ENCODE measurements at places on chromosomes 11 and 22.

DNA sequence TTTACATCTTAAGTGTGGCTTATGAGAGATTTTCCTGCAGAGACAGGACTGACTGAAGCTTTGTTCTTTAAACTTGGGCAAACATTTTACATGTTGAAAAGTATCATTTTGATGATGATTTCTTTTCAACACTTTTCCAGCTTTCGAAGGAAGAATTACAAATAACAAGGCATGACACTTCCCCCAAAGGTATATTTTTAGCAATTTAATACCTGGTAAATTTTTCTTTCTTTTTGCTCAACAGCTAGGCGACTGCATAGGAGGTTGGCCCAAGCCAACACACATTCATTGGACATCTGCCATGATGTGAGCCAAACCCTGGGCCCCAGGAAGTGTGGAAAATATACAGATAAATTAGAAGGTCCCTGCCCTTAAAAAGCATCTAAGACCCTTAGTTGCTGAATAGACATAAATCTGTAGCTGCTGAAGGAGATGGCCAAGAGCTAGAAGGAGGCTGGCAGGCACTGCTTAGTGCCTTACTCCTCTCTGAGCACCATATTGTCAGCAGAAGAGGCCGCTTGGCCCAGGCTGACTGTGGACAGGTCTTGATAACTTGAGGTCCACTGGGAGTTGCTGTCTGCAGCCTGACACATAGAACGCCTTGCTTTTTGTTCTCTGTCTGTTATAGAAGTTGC is 53.3 kb upstream of the CD44 start:
- no peak for DNase-seq

GRCh38 chr11:6251990-6252473 is 7.6 kb upstream of the CCKBR start:
- peak; percentile 62 for DNase-seq

DNA sequence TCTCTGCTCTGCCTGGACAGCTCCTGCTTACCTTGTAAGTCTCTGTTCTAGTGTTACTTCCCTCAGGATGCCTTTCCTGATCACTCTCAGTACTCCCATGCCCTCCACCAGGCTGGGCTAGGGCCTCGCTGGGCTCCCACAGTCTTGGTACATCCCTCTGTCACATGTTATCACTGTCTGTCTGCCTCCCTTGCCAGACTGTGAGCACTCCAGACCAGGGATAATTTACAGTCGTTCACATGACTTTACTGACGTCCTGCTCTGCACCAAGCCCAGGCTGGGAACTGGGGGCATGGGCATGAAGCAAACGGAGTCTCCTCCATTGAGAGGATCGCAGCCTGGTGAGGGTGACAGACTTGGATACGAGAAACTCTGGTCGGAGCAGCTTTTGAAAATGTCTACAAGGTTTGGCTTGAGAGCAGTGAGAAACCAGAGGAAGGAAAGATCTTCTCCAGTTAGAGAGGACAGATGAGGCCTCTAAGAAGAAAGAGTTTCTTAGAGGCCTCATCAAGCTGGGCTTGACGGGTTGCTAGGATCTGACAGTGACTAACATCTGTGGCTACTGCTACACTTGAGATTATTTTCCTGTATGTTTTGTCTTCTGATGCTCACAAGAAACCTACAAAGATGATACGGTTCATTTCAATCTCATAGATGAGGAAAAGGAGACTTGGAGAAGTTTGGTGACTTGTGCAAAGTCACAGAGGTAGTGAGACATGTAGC is 12.5 kb downstream of the USP35 start:
- no peak for DNase-seq

DNA sequence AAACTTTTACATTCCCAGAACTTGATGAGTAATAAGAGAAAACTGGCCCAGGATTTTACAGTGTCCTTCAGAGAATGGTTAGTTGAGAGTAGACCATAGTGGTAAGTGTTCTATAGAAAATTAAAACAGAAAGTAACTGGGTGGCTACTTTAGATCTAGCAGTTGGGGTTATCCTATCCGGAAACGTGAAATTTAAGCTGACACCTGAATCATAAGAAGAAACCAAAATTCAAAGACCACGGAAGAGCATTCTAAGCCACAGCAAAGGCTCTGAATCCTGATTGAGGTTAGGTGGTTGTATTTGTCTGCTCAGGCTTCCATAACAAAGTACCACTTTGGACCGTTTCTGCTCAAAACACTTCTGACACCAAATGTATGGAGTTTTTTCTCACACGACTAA is 34.0 kb downstream of the TTC17 start:
- DNase-seq, result no peak

DNA sequence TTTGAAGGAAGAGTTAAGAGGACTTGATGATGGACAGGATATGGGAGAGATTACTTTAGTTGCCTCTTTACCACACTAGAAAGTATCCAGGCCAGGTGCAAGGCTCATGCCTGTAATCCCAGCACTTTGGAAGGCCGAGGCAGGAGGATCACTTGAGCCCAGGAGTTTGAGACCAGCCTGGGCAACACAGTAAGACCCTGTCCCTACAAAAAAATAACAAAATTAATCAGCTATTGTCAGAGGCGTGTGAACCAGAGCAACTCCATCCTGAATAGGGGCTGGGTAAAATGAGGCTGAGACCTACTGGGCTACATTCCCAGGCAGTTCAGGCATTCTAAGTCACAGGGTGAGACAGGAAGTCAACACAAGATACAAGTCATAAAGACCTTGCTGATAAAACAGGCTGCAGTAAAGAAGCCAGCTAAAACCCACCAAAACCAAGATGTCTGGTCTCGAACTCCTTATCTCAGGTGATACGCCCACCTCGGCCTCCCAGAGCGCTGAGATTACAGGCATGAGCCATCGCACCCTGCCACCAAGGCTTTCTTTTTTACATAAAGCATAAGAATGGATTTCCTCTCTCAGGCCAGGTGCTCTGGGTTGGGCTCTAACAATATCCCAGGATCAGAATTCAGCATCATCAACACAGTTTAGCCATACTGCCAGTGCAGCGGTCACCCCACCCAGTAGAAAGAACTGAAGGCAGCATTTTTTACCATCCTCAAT is 17.8 kb downstream of the PI4KA start:
- DNase-seq, result no peak

- no peak for DNase-seq
Measured at GRCh38 chr22:37199760-37200108, 11.7 kb upstream of the C1QTNF6 start.

GRCh38 chr11:92550411-92550810 is 325.8 kb downstream of the FAT3 start:
- peak; percentile 41 for DNase-seq

DNA sequence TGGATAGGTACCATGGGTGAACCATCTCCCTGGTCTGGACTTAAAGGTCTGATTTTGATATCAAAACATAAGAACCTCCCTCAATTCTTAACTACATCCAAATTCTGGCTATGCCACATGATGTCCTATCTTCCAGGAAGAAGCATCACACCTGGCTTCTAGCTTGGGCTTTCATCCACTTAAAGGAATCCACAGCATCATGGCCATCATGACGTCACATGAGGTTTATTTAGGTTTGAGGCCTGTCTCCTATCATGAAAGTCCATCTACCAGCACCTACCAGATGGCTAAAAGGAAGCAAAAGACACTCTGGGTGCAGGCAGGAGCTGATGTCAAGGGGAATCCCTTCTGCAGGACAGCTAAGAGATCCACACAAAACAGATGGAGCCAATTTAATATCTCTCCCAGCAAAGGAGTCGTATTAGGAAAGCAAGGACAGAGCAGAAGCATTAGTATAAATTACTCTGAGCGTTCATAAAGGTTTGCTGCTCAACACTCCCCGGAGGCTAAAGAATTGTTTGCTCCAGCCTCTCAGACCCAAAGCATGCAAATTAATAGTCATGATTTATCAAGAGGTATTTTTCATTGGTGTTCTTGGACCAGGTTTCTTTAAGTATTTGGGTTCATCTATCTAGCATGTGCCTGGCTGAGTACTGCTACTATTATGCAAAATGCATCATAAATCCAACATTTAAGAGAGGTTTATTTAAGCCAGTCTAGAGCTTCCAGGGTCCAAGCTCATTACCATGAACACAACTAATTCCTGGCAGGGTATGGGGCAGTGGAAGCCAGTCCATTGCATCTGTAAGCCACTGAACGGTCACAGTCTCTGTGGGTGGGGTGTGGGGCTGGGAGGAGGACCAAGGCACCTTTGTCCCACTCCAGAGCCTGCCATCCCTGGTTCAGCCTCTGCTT is 47.2 kb downstream of the GALNT18 start:
- DNase-seq, result peak; percentile 18

- no peak for DNase-seq
Measured at GRCh38 chr11:121237686-121238658, 54.6 kb upstream of the SC5D start.

GRCh38 chr11:104992781-104993180 is 24.4 kb upstream of the CASP4 start:
- DNase-seq, result no peak

- DNase-seq, result no peak
Measured at GRCh38 chr22:31995807-31996206, 47.3 kb upstream of the SLC5A1 start.

DNA sequence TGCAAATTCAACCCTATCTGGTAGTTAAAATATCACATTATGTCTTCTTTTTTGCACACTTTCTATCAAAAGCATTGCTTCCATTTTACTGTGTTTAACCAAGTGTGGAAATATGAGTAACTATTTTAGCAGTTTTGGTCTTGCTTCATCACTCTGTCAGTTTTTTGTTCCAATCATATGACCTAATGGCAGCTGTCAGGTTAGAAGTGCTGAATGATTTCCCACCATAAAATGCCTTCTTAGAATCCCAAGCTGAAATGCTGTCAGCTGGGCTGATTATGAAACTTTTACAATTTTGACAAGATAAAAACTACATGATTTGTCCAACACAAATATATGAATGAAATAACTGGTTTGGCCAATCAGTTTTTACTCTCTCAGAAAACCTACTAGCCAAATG is 1654.6 kb upstream of the RAG2 start:
- no peak for DNase-seq

DNA sequence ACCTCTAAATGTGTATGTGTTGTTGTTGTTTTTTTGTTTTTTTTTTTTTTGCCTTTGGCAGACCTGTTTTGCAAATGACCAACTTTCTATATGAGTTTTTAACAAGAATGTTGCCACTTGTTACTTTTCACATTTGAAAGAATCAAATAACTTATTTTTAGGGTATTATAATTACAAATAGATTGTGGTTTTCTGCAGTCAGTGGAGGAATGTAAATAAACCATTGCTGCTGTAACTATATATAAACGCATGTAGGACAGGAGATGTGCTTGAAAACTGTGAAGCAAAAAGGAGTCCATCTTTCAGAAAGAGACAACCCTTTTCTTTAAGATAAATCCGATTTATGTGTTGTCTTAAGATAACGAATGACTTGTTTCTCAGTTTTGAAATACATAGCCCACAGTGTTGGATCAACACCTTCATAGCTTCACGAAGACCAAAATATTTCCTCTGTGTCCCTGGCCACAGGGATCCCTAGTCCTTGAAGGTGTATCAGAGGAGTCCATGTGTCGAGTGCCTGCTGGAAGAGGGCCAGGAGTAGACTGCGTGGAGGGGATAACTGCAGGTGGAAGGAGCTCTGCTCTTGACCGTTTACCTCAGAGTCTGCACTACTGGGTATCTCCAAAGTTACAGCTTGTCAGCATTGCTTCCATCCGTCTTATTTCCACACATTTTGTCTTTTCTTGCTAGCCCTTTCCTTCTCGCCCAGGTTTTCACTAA is 24.7 kb downstream of the TNRC6B start:
- DNase-seq, result peak; percentile 71

DNA sequence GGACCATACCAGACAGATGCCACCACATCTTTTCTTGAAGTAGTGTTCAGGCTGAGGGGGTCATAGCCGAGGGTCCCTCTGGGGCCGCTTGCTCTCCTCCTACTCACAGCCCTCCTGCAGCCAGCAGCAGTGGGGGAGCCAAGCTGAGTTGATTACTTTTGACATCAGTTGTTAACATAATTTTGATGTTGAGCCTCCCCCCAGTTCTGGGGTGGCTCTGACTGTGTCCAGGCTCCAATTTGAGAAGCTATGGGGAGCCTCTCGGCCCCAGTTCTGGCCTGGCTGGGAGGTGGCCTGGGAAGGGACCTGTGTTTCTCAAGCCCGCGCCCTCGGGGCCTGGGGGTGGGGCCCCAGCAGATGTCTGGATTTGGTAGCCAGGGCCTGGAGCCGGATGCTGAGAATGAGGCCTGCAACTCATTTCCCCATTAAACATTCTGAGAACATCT is 47.9 kb downstream of the KCNQ1OT1 start:
- no peak for DNase-seq

GRCh38 chr11:133898770-133899115 is 53.4 kb upstream of the SPATA19 start:
- no peak for DNase-seq

Data from G401 (cell line).